CD14-positive monocyte (primary cell): ENCODE measurements at places on chromosomes 4 and X.

DNA sequence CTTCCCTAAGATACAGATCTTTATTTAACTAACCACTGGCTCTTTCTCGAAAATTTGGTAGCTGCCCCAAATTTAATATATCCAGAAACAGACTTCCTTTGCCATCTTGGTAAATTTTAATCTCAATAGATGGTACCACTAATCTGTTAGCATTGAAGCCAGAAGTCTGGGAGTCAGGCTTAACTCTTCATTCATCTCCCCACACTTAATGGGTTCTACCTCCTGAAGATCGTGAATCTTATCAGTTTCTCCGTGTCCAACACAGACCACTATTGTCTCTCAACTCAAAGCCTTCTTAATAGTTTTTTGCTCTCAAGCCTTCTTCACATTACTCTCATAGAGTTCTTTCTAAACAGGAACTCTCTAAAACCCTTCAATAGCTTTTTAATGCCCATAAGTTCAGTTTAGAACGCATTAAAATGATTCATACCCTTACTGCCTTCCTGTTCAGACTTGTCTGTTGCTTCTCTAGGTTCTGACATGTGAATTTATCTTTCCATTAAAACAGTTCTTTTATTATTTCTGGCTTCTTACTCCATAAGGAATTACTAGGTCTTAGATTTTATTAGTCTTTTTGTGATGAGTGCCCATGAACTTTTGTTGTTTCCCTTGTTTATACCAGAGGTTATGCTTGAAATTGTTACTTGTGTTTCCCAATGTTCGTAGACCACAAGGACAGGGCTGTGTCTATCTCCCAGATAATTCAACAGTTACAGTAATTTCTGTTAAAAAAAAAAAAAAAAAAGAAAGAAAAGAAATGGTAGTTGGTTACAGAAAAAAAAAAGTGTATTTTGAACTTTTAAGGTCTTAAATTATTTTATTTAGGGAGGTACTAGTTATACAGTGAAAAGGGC, 54.7 kb downstream of the SMARCAD1 start:
- DNase-seq: no peak

GRCh38 chr4:112058433-112058832, 86.8 kb upstream of the FAM241A start:
- no peak for DNase-seq

- DNase-seq: no peak
Observed at GRCh38 chrX:20455001-20455400, 188.3 kb upstream of the RPS6KA3 start.

DNA sequence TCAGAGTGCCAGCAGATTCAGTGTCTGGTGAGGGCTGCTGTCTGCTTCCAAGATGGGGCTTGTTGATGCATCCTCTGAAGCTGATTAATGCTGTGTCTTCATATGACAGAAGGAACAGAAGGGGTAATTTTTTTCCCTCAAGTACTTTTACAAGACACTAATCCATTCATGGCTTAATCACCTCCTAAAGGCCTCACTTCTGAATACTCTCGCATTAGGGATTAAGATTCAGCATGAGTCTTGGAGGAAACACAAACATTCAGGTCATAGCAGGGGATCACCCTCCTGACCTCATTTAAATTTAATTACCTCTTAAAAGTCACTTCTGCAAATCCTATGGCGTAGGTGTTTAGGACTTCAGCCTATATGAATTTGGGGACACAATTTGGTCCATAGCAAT, 1145.5 kb upstream of the PCDH10 start:
- no peak for DNase-seq

DNA sequence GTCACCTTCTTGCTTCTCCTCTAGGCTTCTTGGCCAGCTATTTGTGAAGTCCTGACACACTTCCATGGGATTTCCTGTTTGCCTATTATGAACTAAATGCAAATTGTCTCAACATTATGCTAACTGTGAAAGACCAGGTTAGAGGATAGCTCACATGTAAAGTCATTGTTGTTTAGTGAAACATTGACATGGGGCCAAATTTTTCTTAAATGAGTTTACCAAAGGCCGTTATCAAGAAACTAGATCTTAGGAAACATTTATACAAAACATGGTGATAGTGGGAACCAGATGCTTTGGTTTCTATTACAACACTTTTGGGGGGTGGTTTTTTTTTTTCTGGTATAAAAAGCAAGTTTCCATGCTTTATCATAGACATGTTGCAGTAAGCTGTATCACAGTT, 466.8 kb upstream of the FAM241A start:
- DNase-seq: no peak

- DNase-seq: peak; percentile 7
Observed at GRCh38 chr4:186134257-186134656, 29.8 kb downstream of the FAM149A start.

DNA sequence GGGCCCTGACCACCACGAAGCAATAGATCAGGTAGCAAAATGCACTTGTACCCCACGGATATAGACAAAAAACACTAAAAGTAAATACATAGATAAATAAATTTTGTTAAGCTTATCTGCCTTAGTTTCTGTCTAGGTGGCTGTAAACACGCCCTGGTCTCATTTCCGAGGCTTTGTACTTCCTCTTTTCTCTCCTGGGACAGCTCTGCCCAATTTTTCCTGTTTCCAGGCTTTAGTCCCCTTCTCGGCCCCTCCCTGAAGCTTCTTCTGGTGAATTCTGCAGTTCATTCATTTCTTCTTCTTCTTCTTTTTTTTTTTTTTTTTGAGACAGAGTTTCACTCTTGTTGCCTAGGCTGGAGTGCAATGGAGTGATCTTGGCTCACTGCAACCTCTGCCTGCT, 73.4 kb upstream of the STOX2 start:
- peak; percentile 41 for DNase-seq

DNA sequence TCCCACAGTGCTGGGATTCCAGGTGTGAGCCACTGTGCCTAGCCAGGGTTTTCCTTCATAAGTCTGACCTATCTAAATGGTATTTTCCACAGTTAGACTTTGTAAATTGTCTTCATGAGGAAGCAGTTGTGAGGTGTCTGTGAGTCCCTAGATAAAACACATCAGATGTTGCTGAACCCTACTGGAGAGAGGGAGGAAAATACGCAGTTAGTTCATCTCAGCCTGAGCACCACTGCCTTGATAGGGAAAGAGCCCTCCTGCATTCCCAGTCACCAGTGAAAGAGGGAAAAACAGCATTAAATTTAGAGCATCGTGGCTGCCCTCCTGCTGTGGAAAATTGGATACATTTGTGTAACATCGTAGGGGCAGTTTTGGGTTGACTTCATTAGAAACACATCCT, 31.7 kb upstream of the CLDN34 start:
- no peak for DNase-seq

DNA sequence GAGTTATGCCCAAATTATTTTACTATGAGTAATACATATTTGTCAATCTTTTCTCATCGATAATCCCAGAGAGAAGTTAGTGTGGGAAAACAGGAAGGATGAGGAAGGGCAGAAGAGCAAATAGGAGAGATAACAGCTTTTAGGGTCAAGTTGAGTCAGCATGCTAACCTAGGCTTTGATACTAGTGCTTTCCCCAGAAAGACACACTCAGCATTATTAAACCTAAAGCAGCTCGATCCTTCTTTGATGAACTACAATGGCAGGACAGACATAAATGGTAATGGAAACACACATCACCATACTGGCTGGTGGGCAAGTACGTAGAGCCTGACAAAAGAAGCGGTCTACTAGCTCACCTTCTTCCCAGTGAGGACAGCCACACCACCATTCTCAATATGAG, 20.5 kb downstream of the AIFM1 start:
- no peak for DNase-seq

GRCh38 chrX:31178769-31179125, 106.9 kb upstream of the FTHL17 start:
- no peak for DNase-seq

DNA sequence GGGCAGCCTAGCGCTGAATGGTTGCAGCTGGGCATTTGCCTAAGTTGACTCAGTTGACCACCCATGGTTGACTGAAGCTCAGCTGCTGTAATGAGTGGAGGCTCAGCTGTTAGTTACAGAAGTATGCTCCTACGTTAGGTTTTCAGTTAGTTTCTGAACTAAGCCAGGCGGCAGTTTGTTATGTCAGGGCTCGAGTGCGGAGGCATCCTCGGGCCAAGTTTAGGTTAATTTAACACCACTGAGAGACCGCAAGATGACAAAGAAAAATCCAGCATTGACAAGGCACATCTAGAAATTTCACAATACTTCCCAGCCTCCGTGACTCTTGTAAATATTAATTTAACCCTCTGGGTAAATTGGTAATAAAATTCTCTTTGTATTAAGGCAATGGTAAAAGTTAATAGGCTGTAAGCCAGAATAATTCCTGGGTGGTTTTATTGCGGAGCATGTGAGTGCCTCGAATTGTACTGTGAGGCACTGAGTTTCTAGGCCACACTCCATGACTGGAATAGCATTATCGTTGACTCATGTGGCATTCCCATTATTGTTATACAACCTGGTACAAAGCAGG, 33.1 kb upstream of the CDKN2AIP start:
- no peak for DNase-seq

DNA sequence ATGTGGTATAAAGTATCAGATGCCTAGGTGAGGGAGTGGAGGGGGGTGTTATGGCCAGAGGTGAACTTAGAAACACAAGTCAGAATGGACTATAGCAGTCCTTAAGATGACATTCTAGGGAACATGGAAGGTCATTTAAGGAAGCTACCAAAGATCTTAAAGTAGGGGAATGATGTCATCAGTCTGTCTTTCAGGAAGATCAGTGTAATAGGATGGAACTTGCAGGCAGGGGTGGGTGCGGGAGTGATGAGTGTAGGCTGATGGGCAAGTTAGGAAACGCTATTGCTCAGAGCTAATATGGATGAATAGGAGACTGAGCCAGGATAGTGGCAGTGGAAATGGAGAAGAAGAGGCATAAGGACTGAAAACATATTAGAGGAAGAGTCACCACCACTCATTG, 27.5 kb upstream of the CWH43 start:
- DNase-seq: no peak

DNA sequence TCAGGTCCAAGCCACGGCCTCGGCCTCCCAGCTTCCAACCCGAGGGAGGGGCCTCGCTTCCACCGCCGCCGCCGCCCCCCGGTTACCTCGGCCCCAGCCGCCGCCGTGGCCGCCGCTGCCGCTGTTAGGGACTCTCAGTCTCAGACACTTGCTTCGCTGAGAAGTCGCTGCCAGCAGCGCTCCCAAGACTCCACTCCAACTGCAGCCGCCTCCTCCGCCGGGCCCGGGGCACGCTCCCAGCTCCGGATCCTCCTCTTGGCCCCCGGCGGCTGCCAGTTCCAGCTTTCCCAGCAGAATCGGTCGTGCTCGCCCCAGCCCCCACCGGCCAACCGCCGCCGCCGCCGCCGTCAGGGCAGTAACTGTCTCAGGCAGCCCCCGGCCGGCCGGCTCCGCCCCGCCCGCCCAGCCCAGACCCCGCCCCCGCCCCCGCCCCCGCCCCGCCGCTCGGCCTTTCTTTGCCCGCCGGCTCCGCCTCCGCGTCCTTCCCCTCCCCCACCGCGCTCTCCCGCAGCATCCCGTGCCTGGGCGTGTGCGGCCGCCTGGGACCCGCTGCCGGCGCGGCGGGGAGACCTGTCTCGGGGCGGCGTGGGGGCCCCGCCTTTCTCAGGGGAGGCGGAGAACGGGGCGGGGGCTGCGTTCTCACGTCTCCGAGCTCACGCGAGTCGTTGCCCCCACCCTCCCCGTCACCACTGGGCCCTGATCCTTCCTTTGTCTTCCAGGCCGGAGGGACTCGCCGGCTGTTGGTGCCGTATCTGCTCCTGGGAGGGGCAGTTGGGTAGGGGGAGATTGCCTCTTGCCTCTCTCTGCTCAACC, at the start of gene ANKRD50:
Gene ANKRD50 (minus strand): TSS at position 361 of the 813 bp plus-strand sequence. CDS start 2,221 bp downstream, outside the sequence.
- DNase-seq: peak; percentile 81

- DNase-seq: no peak
Observed at GRCh38 chrX:28542791-28543190, 44.5 kb upstream of the IL1RAPL1 start.

- no peak for DNase-seq
Observed at GRCh38 chr4:118281611-118282442, 71.0 kb downstream of the PRSS12 start.

DNA sequence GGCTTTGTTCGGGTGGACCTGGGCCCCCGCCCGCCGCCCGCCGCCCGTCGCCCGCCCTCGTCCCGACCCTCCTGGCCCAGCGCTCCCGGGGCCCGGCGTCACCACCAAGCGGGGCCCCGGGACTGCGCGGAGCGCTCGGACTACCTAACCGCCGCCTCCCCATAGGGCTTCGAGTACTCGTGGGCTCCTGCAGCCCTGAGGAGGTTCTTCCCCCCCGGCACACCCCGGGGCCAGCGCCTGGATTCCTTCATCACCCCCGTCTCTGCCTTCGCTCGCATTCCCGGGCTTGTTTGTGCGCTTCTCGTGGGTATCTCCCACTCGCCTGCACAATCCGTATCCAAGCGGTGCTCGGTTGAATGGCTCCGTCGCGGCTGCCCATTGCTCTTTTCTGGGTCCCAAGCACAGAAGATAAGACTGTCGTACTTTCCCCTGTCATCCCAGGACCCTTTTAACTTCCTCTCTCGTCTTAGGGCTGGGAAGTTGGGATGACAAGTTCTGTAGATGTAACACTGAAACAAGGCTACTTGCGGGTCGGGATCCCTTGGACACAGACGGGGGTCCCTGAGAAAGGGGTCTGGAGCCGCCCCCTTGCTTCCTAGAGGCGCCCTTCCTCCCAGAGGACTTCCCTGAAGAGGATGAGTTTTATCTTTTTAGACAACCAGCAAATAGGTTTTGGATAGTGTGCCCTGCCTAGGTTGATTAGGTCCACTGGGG, 565 bp downstream of the MOB1B start:
- DNase-seq: peak; percentile 36

- DNase-seq: no peak
Observed at GRCh38 chr4:105895583-105896460, 551 bp downstream of the NPNT start.

DNA sequence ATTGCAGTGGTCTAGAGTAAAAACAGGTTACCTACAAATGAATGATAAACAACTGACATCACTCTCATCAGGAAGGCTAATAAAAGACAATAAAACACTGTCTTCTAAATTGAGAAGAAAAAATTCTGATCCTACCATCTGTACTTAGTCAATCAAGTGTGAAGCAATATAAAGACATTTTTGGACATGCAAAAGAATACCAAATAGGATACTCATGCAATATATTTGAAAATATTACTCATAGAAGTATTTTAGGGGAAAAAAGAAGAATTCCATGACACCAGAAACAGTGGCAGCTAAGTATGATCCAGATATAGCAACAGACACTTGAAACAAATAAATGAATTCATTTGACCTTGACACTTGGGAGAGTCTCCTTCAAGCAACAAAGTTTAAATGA, 63.8 kb upstream of the FAM120C start:
- DNase-seq: no peak

GRCh38 chr4:7964890-7965662, 25.4 kb upstream of the AFAP1 start:
- DNase-seq: no peak

DNA sequence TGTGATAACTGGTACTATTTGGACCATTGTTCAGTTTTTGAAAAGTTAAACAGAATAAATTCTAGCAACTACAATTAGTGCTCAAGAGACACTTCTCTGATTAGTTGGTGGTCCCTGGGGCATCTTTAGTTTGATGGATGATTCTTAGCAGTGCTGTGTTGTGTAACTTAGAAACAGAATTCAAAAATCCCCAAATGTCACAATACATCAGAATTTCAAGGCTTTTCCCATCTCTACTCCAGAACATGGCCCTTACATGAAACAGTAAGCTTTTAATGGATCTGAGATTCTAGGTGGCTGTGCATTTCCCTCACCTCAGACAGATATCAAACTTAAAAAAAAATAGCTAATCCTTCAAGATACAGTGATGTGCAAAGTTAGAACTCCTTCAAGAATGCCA, 104.4 kb upstream of the CXCL13 start:
- no peak for DNase-seq

- DNase-seq: no peak
Observed at GRCh38 chr4:86338521-86338920, 21.3 kb downstream of the MAPK10 start.

GRCh38 chr4:154560824-154561231, 2.0 kb upstream of the FGB start:
- no peak for DNase-seq
